Cortex of kidney (tissue), 1 donor: ENCODE measurements at places on chromosomes 12 and 14.

- DNase-seq, result no peak
Observed at GRCh38 chr14:104011824-104012517, 69.6 kb upstream of the RD3L start.

DNA sequence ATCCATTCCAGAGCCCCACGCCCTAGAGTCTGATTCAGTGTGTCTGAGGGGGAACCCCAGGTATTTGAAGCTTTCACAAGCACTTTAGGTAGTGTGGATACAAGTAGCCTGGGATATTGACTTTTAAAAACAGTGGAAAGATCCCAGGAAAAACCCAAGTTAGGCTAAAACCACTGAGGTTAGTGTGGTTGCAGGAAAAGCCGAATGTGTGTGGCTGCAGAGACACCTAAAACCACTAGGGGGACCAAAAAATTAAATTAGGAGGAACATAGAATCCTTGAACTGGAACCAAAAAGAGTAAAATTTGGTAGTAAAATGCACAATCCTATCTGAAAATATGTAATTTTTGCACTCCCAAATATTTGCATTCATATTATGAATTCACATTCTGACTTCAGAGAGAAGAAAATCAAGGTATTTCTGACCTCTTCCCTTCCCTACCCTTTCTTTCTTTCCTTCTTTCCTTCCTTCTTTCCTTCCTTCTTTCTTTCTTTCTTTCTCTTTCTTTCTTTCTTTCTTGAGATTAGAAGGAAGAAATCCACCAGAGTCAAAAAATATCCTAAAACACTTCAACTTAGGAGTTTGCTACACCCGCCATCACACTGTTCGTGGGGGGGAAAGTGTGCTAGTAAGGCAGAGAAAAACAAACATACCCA is 37.8 kb downstream of the SLCO1A2 start:
- DNase-seq, result no peak

- no peak for DNase-seq
Observed at GRCh38 chr14:24297190-24297964, 2.2 kb downstream of the DHRS1 start.

GRCh38 chr14:103449634-103450161 is 64.5 kb downstream of the MARK3 start:
- DNase-seq, result no peak

GRCh38 chr14:72290241-72290640 is 358.0 kb downstream of the RGS6 start:
- DNase-seq, result no peak

- DNase-seq, result no peak
Observed at GRCh38 chr14:101900253-101900652, 64.1 kb upstream of the DYNC1H1 start.

GRCh38 chr12:123853396-123854070 is 91.4 kb downstream of the DNAH10 start:
- no peak for DNase-seq

DNA sequence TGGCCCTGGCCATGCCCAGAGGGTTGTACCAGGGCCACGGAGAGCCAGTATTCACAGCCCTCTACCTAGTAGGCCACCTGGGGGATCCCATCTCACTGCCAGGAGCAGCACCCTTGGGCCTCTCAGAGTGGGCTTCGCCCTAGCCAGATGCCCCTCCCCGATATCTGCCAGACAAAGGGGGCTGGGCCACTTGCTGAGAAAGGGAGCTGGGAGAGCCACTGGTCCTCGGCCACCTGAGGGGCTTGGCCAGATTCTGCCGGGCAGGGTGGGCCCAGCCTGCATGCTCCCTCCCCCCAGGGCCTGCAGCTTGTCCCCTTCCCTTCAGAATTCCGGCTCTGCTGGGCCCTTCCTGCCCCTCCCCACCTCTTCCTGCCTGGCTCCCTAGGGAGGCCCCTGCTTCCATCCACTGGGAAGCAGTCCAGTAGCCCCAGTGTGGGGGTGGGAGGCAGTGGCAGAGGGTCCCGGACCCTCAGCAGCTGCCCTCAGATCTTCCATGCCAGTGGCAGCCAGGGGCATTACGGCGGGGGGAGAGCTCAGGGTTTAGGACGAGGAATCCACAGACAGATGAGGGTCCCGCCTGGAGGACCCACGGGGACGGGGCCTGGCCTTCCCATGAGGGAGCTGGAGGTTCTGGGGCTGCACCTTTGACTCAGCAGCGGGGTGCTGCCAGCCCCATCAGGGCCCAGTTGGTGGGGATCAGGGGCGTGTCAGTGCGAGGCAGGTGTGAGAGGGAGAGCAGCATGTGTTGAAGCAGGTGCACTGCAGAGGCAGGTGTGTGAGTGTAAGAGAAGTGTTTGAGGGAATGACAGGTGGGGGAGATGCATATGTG is 2.4 kb downstream of the CRIP2 start:
- no peak for DNase-seq

DNA sequence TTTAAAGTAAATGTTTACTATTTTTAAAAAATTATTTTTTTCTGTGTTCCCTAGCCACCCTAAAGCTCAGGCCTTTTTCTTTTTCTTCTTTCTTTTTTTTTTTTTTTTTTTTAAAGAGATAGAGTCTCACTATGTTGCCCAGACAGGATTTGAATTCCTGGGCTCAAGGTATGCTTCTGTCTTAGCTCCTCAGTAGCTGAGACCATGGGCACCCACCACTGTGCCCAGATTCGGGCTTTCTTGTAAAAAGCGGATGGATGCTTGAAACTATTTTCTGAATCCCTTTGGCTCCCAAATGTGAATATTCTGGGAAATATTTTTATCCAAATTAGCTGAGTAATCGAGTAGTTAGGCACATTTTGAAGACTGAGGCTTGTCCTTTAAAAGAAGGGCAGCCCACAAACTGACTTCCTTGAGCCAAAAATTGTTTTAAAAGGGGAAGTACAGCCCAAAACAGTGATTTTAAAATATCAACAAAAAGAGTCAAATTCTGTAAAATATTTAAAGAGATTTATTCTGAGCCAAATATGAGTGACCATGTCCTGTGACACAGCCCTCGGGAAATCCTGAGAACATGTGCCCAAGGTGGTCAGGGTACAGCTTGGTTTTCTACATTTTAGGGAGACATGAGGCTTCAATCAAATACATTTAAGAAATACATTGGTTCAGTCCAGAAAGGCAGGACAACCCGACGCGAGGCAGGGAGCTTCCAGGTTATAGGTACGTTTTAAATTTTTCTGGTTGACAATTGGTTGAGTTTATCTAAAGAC is 28.8 kb upstream of the HIGD1C start:
- DNase-seq, result no peak

DNA sequence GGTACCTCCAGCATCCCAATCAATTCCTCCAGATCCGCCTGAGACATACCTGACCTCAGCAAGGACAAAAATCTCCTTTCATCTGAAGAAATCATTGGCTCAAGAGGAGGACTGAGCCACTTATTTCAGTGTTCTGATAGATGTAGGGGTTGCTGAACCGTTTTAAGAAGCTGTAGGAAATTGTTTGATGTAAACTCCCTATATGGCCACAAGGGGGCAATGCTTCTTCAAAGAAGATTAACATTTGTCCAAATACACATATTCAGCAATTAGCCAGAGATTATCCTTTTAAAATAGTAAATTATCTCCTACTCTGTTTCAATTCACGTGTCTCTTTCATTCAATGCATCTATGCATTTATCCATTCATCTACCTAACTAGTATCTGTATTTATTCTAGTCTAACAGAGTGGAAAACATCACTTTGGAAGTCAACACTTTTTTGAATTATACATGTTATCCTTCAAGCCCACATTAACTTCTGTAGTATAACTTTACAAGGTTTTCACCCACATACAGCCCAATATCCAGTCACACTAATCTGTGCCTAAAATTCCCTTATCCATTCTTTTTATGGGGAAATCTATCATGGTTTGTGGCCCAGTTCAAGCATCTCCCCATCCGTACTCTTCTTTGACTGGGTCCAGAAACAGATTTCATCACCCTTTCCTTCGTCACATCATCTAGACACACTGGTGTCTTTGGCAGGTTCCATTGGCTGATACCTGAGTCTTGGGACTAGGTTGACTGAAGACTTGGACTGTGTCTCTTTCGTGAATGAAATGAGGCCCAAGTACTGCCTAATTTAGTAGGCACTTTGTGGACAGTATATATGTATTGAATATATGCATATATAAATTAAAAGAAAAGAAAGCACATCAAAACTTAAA is 411.0 kb upstream of the OR4E1 start:
- no peak for DNase-seq

GRCh38 chr14:59677771-59678231 is 101.2 kb upstream of the CCDC175 start:
- DNase-seq, result no peak

- no peak for DNase-seq
Observed at GRCh38 chr14:92524602-92525185, 11.1 kb downstream of the RIN3 start.

DNA sequence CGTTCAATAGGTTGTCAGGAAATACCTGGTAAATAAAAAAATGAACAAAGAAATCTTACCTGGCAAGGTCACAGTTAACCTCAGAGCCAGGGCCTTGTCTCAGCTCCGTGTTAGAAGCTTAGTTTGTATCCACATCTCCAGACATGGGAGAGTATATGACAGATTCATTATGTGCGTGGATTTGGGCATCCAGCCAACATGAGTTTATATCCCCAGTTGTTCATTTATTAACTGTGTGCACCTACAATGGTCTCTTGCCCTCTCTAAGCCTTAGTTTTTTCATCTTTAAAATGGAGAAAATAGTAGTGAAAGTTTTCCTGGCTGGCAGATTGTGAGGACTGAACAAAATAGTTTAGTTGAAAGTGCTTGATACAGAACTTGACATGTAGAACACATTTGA is 437.8 kb downstream of the NPAS3 start:
- DNase-seq, result no peak

GRCh38 chr12:104551-105081 is 38.0 kb downstream of the IQSEC3 start:
- no peak for DNase-seq

DNA sequence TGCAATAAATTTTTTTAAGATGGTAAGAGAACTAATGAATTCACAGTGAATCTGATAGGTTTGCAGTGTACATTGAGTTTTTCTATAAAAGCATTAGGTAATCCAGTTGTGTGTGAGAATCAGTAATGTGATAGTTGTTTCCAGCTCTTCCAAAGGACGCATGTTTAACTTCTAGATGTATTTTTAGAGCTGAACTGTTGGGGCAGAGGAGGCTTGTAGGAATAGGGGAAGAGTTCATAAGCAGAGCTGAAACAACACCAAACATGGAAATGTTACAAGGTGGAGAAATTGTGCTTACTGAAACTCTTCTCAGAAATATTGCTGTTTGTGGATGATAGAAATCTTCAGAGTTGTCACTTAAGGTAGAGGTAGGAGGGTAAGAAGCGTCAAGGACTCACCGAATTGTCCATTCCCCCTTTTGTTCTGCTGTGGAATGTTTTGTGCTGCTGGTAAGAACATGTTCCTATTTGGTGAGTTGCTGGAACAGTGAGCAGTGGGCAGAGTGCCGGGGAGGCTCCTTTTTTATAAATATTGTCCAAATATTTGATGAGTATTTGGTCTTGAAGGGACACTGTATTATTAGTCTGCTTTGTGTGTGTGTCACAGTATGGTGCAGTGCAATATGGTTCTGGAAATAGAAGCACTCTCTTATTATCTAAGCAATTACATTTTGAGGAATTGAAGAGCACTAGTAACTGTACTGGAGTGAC is 76.7 kb downstream of the ANO6 start:
- DNase-seq, result no peak

- no peak for DNase-seq
Observed at GRCh38 chr14:23388996-23389395, 12.2 kb downstream of the CMTM5 start.

- no peak for DNase-seq
Observed at GRCh38 chr12:67362526-67362925, 93.4 kb downstream of the CAND1 start.

DNA sequence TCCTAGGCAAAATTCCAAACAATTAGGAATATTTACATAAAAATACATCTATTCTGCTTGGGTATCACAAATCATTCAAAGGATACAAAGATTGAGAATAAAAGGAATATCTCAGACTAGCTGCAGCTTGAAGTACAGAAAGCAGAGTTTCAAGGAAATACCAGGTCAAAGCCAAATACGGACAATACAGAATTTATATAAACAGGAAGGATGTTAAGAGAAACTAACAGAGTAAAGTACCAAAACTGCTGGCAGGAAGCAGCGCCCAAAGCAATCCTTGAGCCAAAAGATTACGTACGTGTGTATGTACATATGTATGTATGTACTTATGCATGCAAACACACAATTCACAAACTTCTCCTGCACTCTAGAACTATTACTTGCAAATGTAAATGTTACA is 86.6 kb downstream of the PPP1R12A start:
- DNase-seq, result no peak

DNA sequence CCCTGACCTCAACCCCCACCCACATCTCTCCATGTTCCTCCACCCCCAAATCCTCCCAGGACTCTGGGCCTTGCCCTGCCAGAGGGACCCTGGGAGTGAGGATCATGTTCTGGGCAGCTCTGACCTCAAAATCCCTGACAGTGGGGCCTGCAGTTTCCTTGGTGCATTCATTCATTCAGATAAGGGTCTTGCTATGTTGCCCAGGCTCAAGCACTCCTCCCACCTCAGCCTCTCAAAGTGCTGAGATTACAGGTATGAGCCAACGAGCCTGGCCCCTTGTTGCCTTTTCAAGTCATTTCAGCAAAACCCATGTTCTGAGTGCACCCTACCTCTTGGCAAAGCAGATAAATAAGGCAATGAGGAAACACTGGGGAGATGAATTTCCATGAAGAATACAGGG is 29.6 kb downstream of the ARL6IP4 start:
- DNase-seq, result no peak

DNA sequence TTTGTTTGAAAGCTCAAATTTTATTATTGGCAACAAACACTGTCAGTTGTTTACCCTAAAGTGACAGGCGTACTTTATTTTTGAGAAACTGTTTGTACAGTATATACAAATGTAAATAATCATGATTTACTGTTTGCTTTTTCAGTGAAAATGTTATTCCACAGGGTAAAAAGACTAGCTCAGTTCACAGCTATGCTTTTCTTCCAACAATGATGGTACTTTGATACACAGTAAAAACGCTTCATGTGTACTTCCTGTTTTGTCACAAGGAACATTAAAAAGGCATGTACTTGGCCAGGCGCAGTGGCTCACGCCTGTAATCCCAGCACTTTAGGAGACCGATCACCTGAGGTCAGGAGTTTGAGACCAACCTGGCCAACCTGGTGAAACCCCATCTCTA is 53.7 kb downstream of the MON2 start:
- no peak for DNase-seq

GRCh38 chr12:58310368-58310767 is 369.0 kb downstream of the ATP23 start:
- no peak for DNase-seq

DNA sequence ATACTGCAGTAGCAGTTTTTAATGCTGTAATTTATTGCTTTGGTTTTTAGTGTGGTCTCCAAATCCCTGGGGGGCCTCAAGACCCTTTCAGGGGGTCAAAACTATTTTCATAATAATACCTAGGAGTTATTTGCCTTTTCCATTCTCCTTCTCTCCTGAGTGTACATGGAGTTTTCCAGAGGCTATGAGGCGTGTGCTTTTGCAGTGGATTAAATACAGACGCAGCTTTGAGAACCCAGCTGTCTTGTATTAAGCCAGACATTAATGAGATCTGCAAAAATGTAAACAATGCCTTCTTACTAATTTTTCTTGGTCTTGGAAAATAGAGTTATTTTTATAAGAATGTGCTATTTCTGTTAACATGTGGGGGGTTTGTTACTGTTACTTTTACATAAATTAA is 68.6 kb downstream of the SLC25A47 start:
- no peak for DNase-seq
